ENCODE measurements at places on chromosomes 1 and 21. TPM values are rescaled to one million over a fixed set of nuclear protein-coding genes. Genes with fewer than 3 reads are reported as not detected.

DAB1 gene
- total RNA-seq = not detected

MT1HL1 gene
- total RNA-seq = not detected

OR6N1 gene
- not detected for total RNA-seq

TXNDC12 gene
- total RNA-seq = 93.2 TPM

PRXL2B gene
- total RNA-seq = 13.1 TPM

F11R gene
- 12.7 TPM for total RNA-seq

BEND5 gene
- not detected for total RNA-seq

UBASH3A gene
- not detected for total RNA-seq

C1orf146 gene
- not detected for total RNA-seq

GPR89A gene
- 40.2 TPM for total RNA-seq

HEYL gene
- total RNA-seq = 0.57 TPM

VWA5B1 gene
- total RNA-seq = not detected

MYBPH gene
- total RNA-seq = 0.88 TPM

PLA2G2A gene
- not detected for total RNA-seq

TRMT13 gene
- 16.9 TPM for total RNA-seq

CNR2 gene
- total RNA-seq = not detected

TNFRSF8 gene
- total RNA-seq = under 0.01 TPM

RIMKLA gene
- total RNA-seq = under 0.01 TPM

PDZK1IP1 gene
- total RNA-seq = not detected

SYPL2 gene
- 0.44 TPM for total RNA-seq

TRNP1 gene
- total RNA-seq = 8.8 TPM

CAMK2N1 gene
- total RNA-seq = 6.3 TPM

IVL gene
- not detected for total RNA-seq

FABP3 gene
- 15.2 TPM for total RNA-seq

BSND gene
- not detected for total RNA-seq

INKA2 gene
- total RNA-seq = 6.3 TPM

RSPO1 gene
- total RNA-seq = not detected

CROCC gene
- 35.4 TPM for total RNA-seq

CCDC28B gene
- total RNA-seq = 5.0 TPM

CRYBG2 gene
- under 0.01 TPM for total RNA-seq

TNNI3K gene
- total RNA-seq = not detected

FMOD gene
- 0.29 TPM for total RNA-seq

HDGF gene
- total RNA-seq = 327 TPM

HMCN1 gene
- total RNA-seq = 5.5 TPM

RIPK4 gene
- not detected for total RNA-seq

HAO2 gene
- total RNA-seq = not detected

RUNX1 gene
- total RNA-seq = 25.4 TPM

Measured in placental pericyte (primary cell).